ENCODE measurements at places on chromosomes 2 and 18. TPM values are rescaled to one million over a fixed set of nuclear protein-coding genes. Genes with fewer than 3 reads are reported as not detected.

Gene GLB1L
- total RNA-seq: 6.1 TPM

Gene SERPINB4
- total RNA-seq: 0.17 TPM

Gene TUBA3E
- not detected for total RNA-seq

Gene POTEI
- total RNA-seq: 0.01 TPM

Gene RNF152
- total RNA-seq: 0.02 TPM

Gene CSRNP3
- total RNA-seq: not detected

Gene KRTCAP3
- total RNA-seq: 0.71 TPM

Gene LINC00305
- not detected for total RNA-seq

Gene ZNF385B
- not detected for total RNA-seq

Gene ITGA6
- total RNA-seq: 44.9 TPM

Gene GORASP2
- total RNA-seq: 91.6 TPM
